NCI-H146 (cell line): ENCODE measurements at places on chromosomes 12 and 14.

DNA sequence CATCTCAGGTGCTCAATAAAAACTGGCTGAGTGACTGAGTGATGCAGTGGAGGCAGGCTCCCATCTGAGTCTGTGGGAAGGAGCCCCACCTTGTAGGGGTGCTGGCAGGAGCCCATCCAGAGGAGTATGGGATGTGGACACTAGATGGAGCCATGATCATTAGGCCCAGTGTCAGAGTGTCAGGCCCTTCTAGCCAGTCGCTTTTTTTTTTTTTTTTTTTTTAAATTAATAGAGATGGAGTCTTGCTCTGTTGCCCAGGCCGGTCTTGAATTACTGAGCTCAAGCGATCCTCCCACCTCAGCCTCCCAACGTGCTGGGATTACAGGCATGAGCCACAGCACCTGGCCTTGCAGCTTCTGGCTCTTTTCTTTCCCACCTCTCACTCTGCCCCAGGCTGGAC, 11.5 kb downstream of the RITA1 start:
- DNase-seq = peak; percentile 67

- no peak for DNase-seq
Observed at GRCh38 chr12:88693837-88694445, 113.7 kb upstream of the KITLG start.

GRCh38 chr12:6311822-6312528, 1.5 kb downstream of the PLEKHG6 start:
- no peak for DNase-seq

- DNase-seq = no peak
Observed at GRCh38 chr12:16076970-16077522, 165.9 kb downstream of the DERA start.

DNA sequence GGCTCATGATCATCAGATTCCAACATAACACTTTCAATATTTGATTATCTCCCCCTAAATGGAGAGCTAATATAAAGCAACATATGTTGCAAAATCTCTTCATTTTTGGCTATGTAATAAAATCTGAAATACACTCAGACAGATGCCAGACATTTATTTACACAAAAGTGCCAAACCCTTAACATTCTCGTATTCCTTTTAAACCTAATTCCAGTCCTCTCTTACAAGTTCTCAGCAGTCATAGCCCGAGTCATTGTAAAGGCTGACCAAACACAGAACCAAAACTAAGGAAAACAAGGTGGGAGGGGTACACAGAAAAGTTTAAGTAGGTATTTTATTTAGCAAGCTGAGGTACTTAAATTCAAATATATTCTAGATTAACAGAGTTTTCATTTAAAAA, 81.4 kb downstream of the LRP6 start:
- no peak for DNase-seq

DNA sequence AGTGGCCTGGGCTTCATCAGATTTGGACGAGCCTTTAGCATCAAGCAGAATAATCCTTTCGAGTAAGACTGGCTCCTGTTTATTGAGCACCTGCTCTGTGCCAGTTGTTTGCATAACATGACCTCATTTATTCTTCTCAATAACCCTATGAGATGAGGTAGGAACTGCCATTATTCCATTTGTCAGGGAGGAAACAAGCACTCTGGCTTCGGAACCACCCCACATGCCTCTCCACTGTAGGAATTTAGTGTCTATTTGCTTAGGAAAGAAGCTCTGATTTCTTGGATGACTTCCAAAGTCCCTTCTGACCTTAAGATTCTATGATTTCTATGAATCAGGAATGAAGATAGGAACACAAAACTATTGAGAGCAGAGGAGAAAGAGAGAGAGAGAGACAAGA, 11.0 kb downstream of the SAMD4A start:
- no peak for DNase-seq

- no peak for DNase-seq
Observed at GRCh38 chr14:33657476-33657875, 293.4 kb downstream of the EGLN3 start.

GRCh38 chr12:21353487-21353886, 18.8 kb upstream of the SLCO1A2 start:
- no peak for DNase-seq

DNA sequence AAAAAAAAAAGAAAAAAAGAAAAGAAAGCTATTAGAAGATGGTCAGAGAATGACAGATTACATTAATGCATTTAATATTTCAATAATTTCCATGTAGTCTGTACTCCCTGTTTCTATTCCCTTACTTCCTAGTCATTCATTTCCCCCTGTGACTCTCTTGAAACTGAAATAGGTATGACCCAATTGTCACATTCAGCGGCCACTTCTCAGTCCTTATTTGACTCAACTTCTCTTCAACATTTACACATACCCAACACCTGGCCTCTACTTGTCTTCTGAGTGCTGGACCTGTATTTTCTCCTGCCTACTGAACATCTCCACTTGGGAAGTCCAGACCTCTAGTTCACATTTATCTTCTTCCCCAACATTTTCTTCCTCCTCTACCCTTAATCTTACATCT, 7.2 kb downstream of the EEA1 start:
- DNase-seq = no peak

- DNase-seq = no peak
Observed at GRCh38 chr12:30514666-30515065, 181.0 kb downstream of the IPO8 start.

DNA sequence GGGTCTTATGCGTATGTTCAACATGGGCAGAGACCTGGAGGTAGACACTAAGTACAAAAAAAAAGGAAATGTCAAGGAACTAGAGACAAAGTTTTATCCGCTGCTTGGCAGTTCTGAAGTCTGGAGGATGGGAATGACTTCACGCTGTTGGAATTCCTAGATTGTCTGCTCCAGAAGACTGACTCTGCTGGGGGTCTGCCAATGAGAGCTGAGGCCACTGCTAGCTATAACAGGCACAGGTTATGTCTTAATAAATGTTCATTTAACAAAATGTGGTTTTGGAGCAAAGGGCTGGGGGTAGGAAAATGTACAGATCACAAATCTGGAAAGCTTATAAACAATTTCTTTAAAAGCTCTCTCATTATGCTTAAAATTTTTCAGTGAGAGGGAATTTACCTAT, 5.9 kb downstream of the RNASE8 start:
- no peak for DNase-seq

DNA sequence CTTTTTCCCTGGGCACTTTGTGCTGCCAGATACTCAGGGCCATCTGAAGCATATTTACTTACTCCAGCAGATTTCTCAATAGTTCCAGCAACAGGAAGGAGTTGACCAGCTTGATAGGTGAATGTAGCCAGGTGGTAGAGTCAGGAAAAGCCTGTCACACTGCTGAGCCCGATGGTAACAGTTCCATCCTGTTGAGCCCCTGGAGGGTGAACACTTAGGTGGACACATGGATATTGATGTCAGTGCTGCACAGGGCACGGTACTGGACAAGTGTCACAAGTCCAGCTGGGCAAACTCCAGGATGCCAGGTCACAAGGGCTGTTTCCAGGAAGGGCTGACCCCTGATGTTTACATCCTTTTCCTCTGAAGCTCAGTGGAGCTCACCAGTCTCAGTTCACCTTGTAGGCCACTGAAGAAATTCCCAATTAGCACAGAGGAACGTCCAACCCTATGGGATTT, 2.3 kb upstream of the SMOC1 start:
- DNase-seq = peak; percentile 30

DNA sequence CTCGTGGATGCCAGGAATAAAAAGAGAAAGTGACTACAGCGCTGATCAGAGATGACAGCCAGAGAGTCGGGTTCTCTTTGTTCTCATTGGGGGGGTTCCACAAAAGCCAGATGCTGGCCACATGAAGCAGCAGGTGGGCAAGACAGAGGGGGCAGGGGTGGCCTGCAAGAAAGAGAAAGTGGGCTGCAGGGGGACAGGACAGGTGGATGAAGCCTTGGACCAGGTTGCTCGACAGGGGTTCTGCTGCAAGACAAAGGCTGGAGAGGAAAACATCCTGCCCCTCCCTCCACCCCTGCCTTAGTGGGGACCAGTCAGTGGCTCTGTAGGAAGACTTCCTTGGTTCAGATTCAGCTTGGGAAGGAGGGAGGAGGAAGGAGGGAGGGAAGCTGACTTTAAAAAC, 126.2 kb downstream of the KSR2 start:
- DNase-seq = no peak

DNA sequence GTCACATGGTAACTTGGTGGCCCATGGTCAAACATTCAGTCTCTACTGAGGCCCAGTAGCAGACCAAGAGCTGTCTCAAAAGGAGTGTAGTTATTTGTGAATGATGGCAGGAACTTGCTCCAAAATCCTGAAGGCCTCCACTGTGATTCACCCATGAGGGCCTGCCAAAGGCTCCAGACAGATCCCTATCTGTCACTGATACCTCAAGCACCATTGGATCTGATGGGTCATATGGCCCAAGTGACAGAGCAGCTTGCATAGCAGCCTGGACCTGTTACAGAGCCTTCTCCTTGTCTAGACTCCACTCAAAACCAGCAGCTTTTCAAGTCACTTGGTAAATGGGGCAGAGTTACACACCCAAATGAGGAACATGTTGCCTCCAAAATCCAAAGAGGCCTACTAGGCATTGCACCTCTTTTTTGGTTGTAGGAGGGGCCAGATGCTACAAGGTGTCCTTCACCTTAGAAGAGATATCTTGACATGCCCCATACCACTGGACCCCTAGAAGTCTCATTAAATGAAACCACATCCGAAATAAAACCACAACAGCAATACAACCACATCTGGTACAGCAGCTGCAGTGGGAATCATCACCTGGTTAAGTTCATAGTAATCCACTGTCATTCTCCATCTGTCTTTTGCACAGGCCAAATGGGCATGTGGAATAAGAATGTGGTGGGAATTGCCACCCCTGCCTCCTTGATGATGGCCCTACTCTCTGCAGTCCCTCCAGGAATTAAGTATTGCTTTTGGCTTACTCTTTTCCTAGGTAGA, 150.4 kb upstream of the MAX start:
- no peak for DNase-seq

- peak; percentile 7 for DNase-seq
Observed at GRCh38 chr12:66708704-66709456, 30.0 kb upstream of the GRIP1 start.

GRCh38 chr12:113818283-113818682, 147.8 kb downstream of the RBM19 start:
- DNase-seq = no peak

DNA sequence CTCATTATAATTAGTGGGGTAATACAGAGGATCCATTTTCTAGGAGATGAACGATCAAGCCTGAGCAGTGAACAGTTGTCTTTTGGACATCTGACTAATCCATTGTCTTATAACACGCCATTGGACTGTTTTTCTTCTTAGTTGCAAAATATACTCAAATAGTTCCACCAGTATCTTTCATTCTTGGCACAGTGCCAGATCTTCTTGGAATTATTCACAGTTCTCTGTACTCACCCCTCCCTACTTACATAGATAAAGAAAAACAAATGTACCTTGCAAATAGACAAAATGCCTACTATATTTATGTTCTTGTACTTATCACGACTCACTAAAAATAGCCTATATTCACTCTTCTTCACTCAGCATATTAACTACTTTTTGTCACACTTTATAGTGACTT, 3.8 kb downstream of the CBLN3 start:
- peak; percentile 9 for DNase-seq

DNA sequence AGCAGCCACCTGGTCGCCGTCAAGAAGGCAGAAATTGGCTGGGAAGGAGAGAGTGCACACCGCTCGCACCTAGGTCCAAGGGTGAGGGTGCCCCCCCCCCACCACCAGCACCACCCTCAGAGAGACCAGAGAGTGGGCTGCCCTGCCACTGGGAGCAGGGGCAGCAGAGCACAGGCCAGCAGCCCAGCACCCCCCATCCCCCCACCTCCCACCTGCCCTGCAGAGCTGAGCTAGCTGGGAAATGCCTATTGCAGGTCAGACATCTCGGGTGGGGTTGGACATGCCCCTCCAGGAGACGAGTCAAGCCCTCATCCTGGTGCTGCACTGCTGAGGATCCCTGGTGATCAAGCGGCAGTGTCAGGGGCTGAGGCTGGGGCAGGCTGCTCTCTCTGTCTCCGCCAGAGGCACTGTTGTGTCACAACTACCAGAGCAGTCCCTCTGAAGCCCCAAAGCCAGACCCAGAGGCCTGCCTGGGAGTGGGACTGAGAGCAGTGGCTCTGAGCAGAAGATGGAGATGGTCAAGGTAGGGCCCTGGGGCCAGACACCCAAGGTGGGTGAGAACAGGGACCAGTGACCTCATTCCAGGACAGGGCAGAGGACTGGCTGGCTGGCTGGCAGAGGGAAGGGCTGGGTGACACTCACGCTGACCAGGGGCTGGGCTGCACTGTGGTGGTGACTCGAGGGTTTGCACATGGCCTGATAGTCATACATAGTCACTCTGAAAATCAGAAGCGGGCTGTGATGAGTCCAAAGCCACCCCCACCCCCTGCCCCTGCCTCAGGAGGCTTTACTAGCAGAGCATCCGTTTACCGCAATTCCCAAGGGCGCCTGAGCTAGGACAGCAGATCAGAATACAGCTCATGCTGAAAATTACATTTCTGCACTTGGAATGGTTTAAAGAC, 19.7 kb upstream of the LRTM2 start:
- DNase-seq = peak; percentile 42

DNA sequence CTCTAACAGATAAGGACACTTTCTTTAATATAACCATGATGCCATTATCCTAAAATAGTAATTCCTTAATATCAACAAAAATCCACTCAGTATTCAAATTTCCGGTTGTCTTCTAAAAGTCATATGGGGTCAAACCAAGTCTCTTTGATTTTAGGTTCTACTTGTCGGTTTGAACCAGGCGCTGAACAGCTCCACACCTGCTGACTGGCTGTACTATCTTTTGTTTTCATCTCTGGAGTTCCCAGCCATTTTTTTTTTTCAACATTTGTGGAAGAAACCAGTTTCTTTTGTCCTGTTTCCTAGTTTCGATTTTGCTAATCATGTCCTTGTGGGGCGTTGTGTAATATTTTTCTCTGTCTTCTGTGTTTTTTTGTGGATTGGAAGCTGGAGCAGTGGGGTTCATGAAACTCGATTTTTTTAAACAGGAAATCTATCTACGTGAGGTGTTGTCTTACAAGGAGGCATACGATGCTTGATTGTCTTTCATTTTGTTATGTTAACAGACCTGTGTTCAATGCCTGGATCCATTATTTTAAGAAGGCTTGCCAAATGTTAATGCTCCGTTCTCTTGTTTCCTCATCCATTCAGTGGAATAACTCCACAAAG, 50.2 kb downstream of the FZD10 start:
- peak; percentile 6 for DNase-seq

- no peak for DNase-seq
Observed at GRCh38 chr12:3632256-3632655, 120.7 kb downstream of the CRACR2A start.

- DNase-seq = no peak
Observed at GRCh38 chr12:131834798-131835615, 6.8 kb downstream of the MMP17 start.

DNA sequence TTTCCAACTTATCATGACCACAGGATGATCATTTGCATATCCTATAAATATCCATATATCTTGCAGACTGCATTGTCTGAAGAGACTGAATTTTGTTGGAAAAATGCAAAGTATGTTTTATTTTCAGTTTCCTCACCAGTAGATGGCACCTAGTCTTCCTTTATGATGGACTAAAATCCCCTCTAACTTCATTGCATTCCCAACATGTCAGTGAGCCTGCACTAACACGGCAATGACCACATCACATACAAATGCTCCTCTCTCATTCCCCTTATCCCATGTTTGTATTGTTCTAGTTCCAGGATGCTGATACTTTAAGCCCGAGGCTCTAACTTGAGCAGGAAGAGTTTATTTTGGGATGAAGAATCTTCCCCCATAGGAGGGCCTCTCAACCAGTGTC, 24.7 kb upstream of the MYBPC1 start:
- no peak for DNase-seq
